HTR-8/SVneo (cell line): ENCODE measurements at places on chromosomes 6 and 20.

DNA sequence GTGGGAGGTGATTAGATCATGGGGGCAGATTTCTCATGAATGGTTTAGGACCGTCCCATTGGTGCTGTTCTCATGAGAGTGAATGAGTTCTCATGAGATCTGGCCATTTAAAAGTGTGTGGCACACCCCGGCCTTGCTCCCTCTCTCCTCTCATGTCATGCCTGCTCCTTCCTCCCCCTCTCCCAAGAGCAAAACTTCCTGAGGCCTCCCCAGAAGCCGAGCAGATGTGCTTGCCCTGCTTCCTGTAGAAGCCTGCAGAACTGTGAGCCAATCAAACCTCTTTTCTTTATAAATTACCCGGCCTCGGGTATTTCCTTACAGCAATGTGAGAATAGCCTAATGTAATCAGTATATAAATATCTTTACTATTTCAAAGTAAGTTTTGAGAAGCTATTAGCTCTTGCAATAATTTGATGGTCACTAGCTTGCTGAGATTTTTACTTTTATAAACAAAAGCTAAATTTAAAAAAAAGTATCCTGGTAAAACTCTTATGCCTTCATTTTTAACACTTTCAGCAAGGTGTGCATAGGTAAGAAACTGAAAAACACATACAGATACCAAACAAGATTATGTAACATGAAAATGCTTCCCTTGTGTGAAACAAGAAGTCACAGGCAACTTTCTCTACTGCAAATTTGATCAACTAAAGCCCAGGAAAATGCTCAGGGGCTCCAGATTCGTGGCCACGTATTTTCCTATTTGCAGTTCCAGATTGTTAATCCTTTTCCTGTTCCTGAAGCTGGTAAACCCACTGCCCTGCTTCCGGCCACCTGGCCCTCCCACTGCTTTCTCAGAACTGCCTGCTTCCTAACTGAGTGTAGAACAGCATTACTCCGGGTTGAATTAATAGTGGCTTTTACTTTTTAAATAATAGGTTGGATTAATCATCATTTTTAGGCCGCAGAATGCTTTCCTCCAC lies 395.1 kb upstream of the CNR1 start:
- DNase-seq: no peak

DNA sequence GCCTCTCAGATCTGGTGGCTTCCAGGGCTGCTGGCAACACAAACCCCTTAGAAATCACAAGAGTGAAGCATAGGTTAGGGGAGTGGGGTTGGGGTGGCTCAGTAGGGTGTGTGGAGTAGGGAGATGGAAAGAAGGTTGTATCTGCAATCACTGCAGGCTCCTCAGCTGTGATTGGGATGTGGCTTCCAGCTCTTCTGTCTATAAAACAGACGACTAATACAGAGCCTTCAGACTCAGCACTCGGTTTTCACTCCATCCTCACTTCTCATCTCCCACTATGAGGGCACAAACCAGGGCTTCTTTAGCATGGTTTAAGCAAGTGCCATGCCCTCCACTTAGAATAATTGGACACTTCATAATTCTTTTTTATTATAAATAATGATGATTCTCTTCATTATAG lies 46.4 kb upstream of the CAP2 start:
- DNase-seq: no peak

DNA sequence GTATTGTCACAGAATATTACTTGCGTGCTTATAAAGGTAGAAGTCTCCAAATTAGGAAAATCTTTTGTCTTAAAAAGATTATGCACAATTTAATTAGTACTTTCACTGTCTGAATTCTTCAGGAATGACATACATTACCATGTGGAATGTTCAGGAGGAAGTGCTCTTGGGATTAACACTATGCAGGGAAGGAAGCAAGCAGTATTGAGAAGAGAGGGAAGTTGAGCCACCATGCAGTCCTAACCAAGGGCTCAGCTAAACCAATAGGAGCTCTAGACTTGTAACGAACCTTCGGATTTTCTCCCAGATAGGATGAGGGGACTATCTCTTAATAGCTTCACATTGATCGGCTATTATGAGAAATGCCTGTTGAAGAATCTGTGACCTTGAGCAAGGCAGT lies 918.4 kb upstream of the MANEA start:
- DNase-seq: no peak

- no peak for DNase-seq
Observed at GRCh38 chr6:15872241-15873103, 209.6 kb upstream of the DTNBP1 start.

DNA sequence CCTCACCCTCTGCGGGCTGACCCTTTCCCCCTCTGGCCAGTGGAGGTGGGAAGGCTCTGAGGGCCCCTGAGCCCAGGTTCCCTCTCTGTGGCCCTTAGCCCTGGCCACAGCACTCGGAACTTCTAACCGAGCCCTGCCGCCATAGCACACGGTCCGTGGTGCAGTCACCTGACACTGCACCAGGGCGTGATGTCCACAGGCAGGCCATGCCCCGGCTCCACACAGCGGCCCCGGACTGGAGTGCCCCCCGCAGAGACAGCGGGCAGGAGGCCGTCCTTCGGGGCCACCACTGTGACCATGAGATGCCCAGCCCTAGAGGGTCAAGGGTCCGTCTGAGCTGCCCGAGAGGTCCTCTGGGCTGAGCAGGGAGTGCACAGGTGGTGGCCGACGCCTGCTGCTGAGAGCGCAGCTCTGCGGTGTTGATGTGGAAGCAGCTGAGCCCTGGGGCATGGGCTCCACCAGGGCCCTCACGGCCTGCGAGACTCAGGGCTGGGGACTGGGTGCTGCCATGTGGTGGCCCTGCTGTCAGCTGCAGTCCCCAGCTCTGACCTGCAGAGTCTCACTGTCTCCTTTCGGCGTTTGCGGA lies 11.2 kb upstream of the BHLHE23 start:
- DNase-seq: no peak

GRCh38 chr20:6388671-6389197 lies 265.9 kb upstream of the FERMT1 start:
- DNase-seq: no peak

- DNase-seq: no peak
Observed at GRCh38 chr6:20441921-20442320, 40.2 kb downstream of the E2F3 start.

DNA sequence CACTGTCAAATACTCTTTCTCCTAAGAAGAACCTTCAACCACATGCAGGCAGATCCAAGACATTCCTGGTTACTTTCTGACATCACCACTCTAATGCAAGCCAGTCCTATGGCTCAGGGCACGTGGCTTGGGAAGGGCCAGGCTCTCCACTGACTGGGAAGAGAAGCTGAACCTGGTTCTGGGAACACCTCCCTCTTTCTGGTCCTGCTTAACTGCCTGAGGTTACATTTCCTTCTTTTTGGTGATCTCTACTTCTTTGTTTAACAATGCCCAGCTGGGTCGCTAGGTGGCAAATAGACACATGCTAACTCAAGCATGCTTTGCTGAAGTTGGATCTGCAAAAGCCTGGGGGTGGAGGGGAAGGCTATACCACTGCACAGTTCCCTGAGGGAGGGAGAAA lies 249.8 kb downstream of the GMDS start:
- no peak for DNase-seq

DNA sequence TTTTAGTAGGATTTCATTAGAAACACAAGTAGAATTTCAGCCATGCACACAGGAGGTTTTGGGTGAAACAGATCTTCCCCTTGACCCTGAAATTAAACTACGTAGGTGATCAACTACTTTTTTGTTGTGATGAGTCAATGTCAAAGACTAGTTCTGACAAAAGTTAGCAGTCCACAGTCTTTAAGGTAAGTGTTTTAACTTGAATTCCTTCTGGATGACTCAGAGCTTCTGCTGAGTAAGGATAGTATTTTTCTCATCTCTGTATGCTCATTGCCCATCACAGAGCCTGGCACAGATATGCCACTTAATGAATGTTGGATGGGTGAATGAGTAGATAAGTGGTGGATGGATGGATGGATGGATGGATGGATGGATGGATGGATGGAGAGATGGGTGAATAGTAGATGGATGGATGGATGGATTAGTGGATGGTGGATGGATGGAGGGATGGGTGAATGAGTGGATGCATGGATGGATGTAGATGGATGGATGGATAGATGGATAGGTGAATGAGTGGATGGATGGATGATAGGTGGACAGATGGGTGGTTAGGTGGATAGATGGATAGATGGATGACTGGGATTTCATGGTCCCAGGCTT lies 165.3 kb downstream of the ZMYND8 start:
- DNase-seq: peak; percentile 64

DNA sequence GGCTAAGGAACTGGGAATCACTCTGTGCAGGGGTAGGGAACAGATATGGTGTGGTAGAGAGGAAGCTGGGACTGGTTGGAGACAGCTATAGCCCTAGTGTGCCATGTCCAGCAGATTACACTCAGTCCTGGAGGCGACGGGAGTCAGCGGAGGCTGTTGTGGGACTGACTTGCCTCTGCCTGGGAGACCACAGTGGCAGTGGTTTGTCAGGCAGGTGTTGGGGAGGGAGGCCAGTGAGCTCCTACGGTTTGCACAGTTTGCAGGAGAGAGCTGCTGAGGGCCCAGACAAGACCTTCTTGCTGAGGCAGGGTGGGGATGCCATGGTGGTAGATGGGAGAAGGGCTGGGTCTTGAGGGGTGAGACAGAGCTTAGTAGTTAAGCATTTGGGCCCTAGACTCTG lies 4.9 kb downstream of the PLCG1 start:
- DNase-seq: no peak

DNA sequence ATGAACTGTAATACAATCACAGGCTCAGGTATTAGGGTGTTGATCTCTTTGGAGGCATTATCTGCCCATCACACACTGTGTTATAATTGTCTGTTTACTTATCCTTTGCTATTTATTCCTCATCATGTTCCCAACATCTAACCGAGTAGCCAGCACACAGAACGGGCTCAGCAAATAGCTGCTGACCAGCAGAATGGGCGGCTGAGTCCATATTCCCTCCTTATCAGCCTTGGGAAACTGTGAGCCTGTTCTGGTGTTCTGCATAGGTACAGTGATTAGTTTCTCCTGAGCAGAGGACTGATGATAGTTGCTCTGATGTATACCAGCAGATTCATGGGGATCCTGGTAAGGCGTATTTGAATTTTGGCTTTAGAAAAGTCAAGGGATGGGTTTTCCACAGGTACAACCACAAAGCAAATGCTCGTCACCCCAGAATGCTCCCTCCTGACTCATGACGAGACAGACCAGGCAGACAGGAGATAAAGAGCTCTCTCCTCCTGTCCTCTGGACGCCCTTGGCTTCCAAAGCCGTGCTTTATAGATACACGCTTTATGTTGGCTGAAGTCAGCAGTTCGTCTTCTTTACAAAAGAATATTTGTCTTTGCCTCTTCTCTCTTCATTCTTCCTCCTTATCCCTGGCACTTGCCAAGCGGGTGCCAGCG lies 166.7 kb downstream of the TTLL2 start:
- DNase-seq: no peak

DNA sequence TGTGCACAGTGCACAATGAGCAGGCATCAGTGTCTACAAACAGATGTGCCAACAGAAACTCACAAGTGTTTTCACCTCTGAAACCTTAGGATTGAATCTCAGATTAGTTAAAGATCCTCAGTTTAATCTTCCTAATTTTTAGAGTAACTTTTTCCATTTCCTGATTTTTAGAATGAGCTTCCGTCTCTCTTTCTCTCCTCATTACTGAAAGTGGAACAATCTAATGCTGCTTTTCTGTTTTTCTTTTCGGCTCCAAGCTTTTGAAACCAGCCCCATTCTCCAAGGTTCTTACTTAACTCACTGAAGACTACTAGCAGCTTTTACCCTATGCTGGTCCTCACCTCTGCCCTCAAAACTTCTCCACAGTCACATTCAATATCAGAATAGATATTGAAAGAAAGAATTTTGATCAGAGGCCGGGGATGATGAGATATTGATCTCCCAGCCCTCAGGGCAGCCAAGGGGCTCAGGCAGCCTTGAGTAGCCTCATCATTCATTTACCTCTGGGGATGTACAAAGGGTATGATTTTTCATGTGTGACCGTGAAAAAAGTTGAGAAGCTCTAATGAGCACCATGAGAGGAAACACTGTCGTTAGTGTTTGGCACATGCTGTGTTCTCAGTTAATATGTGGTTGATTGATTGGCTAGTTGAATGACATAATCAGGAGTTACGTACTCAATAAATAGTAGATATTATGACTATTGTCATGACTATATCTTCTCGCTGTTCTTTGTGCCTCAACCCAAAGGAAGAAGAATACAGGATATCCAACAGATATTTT lies 11.9 kb upstream of the STK38 start:
- DNase-seq: no peak

- no peak for DNase-seq
Observed at GRCh38 chr6:3848925-3849605, at the start of gene FAM50B. TSS of gene FAM50B (plus strand) at chr6:3849373. CDS start at chr6:3849812, 439 bp downstream.

DNA sequence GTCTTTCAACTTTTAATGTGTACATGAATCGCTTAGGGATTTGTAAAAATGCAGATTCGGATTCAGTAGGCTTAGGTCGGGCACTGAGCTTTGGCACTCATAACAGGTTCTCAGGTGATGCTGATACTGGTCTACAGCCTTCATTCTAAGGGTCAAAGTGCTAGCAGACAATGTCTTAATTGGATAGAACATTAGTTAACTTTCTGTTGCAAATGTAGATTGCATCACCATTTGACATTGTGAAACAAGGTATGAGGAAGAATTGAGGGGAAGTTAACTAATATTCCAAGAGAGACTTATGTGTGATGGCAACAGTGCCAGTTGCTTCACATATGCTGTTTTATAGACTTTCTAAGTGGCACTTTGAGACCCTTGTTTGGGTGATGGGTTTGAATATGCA lies 86.9 kb downstream of the MLIP start:
- DNase-seq: no peak

DNA sequence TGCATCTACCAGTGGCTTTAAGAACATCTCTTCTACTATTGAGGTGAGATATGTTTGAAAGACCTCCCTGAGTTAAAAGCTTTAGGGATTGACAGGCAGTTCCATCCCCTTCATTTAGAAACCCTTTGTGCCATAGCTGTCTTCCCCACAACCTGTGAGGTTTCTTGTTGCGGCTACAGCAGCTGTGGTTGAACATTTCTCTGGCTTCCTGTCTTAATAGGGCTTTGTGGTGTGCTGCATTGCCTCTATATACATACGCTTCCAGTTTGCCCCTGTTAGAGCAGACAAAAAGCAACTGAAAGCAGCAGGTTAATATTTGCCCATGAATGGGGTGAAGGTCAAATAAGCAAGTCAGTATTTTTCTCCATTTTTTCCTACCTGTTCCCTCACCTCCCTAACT lies 210.2 kb downstream of the TMEM200A start:
- DNase-seq: no peak

DNA sequence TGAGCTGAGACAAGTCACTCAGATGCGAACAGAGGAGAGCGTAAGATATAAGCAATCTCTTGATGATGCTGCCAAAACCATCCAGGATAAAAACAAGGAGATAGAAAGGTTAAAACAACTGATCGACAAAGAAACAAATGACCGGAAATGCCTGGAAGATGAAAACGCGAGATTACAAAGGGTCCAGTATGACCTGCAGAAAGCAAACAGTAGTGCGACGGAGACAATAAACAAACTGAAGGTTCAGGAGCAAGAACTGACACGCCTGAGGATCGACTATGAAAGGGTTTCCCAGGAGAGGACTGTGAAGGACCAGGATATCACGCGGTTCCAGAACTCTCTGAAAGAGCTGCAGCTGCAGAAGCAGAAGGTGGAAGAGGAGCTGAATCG lies 9.5 kb upstream of the SNRNP48 start:
- DNase-seq: no peak
